ENCODE measurements at places on chromosomes 4 and X.

DNA sequence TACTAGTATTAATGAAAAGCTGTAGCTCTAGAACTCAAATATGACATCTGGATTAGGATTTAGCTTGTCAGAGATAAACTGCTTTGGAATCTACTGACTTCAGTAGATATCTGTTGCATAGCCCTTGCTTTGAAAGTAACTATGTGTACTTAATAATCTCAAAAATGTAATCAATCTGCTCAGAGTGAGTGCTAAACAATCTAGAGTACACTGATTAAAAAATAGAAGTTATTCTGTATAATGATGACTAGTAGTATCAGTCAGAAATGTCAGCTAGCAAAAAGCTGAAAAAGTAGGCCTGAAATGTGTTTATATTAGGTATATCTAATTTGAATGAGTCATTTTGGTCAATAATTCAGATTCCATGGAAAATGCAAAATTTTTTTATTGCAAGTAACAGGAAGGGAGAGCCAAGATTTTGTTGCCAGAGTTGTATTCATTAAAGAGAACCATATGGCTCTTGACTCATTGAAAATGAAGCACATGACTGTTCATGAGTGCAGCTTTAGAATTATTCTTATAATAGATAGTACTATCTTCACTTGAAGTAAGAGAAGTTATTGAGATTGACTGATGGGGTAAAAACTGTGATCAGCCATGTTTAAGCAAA, 20.0 kb downstream of the CLCN3 start:
- DNase-seq, result no peak

DNA sequence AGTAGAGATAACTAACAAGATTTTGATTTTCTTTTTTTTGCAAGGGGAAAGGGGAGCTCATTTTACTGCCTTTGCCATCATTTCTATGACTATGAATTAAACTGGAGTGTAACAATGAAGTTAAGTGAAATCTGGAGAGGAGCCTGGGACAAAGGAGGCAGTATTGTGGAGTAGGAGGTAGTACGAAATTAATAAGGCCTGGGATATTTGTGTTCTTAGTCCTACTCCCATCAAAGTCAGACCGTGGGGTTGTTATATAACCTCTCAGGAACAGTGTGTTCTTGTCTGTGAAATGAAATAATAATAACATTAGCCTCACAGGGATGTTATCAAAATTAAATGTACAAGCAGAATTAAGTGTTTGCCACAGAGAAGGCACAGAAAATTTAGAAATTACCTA, 204.3 kb upstream of the EMCN start:
- DNase-seq, result no peak

DNA sequence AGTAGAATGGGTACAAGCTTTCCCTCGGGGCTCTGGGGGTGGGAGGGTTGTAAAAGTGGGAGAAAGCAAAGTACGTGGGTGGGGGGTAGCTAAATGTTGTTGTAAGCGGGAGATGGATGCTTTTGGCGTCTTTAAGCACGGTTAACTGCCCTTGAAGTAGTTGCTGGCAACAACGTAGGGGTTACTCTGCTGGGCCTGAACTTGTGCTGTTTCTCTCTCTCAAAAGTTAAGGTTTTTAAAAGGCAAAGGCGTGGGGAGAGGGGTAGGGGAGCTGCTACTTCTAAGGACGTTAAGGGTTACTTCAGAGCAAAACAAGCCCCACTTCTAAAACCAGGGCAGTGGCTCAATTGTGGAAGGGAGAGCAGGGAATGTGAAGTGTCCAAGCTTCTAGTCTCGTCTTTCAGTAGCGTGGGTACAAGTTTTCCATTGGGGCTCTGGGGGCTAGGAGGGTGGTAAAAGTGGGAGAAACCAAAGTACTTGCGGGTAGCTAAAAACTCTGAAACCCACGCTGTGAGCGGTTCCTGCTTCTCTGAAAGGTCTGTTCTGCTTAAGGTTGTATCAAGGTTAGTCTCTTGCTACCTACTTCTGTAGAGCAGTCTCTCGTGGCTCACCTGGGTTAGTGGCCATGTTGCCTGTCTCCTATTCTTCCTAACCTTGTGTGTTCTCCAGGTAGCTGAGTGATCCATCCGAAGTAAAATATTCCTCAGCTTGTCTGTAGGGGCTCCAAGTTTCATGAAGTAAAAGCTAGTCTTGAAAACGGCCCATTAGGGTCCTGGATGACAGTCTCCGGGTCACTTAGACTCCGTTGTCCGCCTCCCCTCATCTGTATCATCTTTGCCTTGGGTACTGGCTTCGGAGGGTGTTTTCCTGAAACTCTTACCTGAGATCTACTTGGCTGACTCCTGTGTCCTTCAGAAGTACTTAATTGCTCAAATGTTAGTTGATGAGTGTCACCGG, 1.7 kb upstream of the WDR1 start:
- no peak for DNase-seq

GRCh38 chrX:46730765-46731164, 28.2 kb downstream of the SLC9A7 start:
- no peak for DNase-seq

DNA sequence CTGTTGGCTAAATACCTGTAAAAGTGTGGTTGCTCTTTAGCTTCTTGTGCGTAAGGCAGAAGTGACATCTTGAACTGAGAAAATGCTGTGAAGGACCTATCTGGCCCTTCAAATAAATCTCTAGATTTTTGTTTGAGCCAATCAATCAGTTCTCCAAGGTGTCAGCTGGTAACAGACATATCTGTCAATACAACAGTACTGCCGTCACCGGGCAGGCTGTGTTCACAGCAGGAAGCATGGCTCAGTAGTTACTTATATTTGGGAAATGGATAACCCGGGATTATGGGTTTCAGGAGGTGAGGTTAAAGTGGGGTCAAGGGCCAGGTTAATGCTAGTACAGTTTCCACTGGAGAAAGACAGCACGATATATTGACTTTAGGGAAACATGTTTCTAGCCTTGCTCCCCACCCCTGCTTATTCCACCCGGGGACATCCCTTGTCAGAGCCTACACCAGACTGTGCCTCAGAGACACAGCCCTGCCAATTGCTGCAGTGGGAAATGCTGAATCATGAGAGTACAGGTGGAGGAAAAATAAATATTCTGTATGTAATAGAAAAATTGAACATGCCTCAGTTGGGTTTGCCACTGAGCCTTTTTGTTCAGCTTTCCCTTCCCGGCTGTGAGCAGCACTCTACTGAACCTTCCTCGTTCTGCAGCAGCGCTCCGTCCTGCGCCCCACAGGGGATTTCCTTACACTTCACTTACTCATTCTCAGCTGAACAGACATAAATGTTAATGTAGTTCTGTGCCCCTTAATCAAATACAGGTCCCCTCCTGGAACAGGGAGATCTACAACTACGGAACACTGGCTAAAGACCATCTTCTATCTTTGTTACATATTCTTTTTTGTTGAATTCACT, 121.1 kb downstream of the MGST2 start:
- DNase-seq, result no peak

DNA sequence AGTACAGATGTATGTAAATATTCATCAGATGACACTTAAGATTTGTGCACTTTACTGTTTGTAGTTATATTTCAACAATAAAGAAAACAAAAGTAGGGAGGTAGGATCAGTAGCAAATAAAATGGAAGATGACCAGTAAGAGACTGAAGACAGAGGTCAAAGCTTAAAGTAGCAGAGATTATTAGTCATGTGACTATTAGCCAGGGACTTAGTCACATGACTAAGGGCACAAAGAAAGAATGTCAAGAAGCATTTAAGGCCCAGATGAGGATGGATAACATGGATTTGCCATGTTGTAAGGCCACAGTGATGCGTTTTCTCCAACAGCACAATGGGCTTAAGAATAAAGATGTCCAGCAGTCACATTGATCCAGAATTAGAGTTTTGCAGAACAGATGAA, 479.6 kb downstream of the BCOR start:
- DNase-seq, result no peak

- DNase-seq, result no peak
These were observed 81.0 kb upstream of the STIM2 start for GRCh38 chr4:26779674-26780073.

- no peak for DNase-seq
These were observed 8.2 kb upstream of the TRAM1L1 start for GRCh38 chr4:117093571-117093970.

- no peak for DNase-seq
These were observed 115.2 kb upstream of the OTUD4 start for GRCh38 chr4:145295547-145295946.

GRCh38 chr4:187687697-187688096, 307.9 kb upstream of the ZFP42 start:
- no peak for DNase-seq

DNA sequence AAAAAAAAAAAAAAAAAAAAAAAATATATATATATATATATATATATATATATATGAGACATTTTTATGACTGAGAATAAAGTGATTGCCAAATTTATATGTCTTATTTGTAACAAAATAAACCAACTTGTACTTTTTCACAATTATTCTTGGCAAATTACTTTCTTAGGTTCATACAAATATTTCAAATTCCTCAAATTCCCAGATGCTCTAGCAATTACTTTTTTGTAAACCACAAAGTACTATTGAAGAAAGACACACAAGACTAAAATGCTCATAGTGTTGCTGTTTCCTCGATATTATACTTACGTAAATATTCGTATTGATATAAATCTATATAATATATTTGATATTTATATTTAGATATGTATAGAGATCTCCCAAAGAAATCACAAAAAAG, 390.0 kb downstream of the FAT4 start:
- DNase-seq, result no peak

DNA sequence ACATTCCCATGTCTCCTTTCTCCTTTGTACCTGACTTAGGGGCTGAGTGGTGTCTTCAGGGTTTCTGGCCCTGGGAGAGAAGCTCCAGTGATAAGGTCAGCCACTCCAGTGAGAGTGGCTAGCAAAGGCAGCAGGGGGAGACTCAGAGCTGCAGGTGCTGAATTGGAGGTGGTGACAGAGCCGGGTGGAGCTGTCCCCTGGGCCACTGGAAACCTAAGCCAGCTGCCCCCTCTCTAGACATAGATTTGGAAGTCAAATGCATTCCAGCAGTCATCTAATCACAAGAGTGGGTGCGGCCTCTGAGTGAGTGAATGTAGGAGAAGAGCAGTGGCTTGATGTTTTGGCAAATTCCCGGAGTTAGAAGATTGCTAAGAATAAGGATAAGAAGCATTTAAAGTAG, 28.5 kb downstream of the TRIM2 start:
- DNase-seq, result no peak

- no peak for DNase-seq
These were observed 564.5 kb downstream of the TRAM1L1 start for GRCh38 chr4:116520886-116521285.

GRCh38 chr4:89044147-89044900, 12.7 kb downstream of the FAM13A start:
- no peak for DNase-seq

DNA sequence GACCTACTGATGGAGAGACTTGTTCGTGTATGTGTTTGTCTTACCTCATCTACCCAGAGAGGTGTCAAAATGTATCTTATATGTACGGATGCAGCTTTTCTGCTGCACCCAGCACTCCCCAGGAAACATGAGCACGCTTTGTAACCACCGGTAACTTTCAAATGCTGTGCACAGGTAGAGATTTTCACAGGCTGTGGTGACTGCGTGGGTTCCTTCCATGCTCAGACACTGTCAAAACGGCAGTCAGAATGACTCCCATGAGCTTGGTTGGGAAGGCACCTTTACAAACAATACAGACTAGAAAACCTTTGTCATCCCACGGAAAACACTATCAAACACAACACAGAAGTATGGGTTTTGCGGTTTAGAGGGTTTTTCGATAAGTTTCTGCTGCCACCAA, 28.2 kb downstream of the F11 start:
- DNase-seq, result no peak

DNA sequence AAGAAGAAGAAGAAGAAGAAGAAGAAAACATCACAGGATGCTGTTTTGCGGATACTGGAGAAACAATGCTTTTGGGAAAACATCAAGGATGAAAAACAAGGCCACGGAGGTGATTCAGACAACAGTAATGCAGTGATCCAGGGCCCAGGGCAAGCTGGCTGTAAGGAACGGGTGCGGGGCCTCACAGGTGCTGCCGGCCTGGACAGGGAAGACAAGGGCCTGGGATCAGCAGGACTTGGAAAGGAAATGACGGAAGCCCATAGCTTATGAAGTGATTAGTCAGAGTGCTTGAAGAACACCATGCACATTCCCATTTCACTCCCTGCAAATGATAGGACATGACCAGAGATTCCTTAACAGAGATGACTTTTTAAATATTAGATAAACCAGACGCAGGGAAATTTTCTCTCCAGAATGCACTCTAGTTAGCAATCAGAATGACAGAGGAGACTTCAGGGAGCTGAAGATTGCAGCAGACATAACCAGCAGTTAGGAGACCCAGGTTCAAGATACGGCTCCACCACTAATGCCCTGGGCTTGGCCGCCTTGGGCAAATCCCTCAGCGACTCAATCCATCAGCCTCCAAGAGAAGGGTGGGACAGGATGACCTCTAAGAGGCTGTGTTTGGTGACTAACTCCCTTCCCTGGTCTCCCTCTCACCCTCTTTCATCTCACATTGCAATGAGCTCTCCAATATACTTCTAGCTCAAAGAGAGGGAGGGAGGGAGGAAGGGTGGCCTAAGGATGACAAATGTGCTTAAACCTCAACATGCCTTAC, 54.1 kb downstream of the APBB2 start:
- no peak for DNase-seq

DNA sequence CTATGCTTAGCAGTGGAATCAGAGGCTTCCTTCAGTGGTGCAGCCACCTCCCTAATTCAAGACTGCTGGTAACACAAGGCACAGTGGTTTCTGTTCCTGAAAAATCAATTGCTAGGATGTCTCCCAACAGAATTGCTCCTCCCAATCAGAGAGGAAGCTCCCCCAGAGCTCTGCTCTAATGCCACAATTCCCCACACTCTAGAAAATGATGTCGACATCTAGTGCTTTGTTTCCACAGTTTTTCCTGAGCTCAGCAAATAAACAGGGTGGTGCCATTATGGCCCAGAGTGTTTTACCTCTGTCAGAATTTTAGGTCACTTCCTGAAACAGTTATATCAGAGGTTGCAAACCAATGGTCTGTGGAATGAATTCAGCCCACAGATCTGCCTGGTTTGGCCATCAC, 24.7 kb downstream of the TAB3 start:
- DNase-seq, result no peak

GRCh38 chr4:106852426-106852825, 183.7 kb downstream of the DKK2 start:
- no peak for DNase-seq

- DNase-seq, result no peak
These were observed 8.6 kb upstream of the VCX2 start for GRCh38 chrX:8179656-8180055.

DNA sequence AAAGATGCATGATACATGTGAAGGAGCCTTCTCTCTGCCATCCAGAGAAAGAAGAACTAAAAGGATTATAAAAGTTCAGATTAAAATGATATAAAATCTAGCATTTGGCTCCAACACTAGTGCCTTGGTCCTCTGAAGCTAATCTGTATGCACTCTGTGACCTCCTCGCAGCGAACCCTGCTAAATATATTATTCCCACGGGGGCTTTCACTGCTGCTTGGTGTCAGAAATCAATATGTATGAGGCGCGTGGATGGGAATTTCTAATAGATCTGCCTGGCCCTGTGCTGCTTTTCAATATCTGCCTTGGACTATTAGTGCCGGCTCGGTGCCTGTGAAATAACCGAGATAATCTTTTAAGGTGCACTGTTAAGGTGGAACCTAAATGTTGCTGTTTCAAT, 69.7 kb downstream of the CXXC4 start:
- DNase-seq, result no peak

- no peak for DNase-seq
These were observed 195.7 kb upstream of the IL1RAPL1 start for GRCh38 chrX:28391528-28391927.
